ENCODE measurements at places on chromosomes 12 and 14.

GRCh38 chr12:92989715-92990484 lies 60.8 kb upstream of the EEA1 start:
- DNase-seq: no peak

- DNase-seq: no peak
These were observed 33.3 kb downstream of the ACTN1 start for GRCh38 chr14:68945585-68946488.

DNA sequence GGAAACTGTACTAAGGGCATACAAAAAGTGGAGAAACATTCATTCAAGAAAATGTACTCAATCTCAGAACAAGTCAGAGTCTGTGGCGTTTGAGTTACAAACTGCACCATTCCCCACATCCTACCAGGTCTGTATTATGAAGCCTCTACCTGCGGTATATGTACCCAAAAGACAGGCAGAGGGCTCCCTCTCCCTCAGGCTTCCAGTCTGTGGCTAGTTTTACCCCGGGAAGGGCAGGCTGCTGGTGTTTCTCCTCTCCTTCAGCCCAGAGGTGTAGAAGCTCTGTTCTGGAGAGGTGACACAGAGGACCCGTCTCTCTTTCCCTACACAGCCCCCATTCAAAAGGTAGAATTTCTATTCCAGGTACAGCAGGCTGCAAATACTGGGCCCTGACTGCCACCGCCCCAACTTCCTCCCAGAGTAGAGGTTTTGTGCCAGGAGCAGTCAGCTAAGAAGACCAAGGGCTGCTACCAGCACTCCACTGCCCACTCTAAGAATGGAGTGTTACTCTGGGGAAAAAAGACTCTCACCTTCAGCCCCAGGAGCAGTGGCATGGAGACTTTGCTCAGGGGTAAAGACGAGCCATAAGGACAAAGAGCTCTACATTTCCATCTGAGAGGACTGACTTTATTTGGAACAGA lies 39.4 kb downstream of the PARP11 start:
- no peak for DNase-seq

DNA sequence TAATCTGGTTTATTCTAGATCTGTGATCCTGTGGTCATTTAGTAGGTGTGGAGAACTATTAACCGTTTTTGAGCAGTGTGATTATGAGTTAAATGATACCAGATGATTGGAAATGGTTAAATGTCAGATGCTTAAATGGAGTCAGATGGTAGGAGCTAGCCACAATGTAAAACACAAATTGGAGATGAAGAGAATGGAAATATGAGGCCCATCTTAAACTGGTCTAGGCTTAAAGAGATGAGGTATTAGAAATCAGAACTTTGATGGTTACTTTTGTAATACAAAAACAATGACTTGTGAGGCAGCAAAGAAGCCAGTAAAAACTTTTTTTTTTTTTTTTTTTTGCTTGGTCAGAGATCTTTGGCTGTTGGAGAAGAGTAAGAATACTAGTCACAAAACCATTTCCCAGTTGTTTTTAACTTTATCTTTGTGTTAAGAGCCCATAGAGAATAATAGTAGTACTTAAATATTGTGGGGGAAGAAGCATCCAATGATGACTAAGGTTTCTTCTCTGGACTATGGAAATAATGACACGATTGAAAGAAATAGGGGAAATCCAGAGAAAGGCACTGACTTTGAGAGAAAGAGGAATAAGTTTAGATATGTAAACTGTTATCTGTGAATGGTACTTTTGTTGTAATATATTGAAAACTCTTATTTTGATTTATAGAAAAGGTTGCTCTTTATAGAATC lies 95.9 kb downstream of the WNK1 start:
- DNase-seq: no peak

DNA sequence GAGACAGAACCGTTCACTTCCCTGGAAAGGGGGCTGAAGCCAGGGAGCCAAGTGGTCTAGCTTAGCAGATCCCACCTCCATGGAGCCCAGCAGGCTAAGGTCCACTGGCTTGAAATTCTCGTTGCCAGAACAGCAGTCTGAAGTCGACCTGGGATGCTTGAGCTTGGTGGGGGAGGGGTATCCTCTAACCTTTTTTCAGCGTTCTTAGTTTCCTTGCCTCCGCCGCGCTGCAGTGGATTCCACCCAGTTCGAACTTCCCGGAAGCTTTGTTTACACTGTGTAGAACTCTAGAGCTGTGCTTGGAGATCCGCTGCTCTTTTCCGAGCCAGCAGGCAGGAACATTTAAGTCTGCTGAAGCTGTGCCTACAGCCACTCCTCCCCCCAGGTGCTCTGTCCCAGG lies 45.2 kb upstream of the FKBP4 start:
- no peak for DNase-seq

DNA sequence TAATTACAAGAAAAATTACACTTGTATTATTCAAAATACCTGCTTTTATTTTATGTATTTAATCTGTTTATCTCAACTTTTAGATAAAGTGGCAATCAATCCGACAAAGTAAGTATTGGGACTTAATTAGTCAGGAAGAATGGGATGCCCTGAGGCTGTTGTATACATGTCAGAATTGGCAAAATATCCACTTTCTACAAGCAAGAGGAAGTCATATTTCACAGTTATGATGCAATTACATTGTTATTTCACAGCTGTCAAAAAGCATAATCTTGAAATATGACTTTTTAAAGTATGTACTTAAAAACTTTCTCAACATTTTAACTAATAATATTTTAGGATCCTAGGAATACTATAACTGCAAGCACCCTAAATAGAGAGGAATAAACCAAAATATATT lies 357.1 kb upstream of the MGAT4C start:
- DNase-seq: no peak

DNA sequence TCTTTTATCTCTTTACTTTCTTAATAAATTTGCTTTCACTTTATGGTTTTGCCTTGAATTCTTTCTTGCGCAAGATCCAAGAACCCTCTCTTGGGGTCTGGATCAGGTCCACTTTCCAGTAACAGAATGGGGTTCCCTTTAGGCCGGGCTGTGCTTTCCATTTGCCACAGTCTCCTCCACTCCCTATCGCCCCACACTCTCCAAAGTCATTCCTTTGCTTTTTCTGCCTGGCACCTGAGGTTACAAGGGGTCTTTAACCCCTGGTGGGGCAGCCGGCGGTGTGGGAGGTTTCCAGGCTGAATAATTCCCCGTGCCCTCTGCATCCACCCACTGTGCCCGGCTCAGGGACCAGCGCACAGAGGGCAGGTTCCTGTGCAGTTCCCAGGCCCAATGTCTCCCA lies 42.9 kb upstream of the LHX5 start:
- no peak for DNase-seq

DNA sequence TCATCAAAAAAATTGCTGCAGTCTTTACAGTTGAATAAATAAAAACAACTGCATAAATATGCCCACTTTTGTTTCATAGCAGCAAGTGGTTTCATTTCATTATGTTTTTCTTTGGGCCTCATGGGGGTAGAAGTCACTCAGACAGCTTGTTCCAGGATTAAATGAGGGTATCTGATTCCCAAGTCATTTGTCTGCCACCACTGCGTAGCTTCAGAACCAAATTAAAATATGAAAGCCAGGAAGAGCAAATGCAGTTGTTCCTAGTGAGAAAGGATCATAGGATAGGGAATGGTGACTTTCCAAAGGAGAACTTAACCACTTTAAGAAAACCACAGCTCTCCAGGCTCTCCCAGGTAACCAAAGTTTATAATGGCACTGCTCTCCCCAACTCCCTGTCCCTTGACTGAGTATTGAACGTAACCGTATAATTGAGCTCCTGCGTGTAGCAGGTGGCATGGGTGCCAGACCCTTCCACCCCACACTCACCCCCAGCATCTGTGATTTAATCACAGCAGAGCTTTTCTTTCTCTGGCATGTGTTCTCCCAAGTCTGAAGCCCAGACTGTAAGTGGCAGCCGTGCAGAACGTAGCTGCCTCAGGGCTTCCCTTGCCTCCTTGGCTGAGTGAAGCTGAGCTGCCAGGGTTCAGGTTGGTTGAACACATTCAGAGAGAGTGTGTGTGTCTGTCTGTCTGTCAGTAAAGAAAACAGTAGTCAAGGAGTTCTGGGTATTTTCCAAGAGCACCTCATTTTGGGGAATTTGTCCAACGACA lies 11.3 kb upstream of the KCNH3 start:
- DNase-seq: no peak

DNA sequence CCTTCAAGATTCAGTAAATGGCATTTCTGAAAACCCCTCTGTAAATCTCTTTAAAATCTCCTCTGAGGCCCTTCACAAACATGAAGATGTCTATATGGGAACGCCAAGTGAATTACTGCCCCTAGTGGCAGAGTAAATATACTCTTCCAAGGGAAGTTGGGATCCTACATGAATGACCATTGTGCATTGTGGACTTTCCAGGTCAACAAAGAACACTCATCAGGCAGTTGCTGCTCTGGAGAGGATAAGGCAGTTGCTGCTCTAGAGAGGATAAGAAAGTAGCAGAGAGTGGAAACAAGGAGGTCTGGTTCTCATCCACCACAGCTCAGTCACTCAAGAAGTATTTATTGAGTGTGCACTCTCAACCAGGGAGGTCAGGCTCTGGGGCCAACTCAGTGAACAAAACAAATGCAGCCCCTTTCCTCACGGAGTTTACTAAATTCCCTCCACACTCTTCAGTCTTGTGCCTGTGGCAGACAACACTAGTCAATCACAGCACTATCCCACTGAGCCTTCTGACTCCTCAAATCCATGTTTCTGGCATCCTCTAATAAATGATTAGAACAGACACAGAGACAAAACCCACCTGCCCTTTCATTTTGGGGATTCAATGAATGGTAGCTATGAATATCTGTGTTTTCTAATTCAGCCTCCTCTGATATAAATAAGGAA lies 52.9 kb downstream of the SVOP start:
- DNase-seq: no peak

DNA sequence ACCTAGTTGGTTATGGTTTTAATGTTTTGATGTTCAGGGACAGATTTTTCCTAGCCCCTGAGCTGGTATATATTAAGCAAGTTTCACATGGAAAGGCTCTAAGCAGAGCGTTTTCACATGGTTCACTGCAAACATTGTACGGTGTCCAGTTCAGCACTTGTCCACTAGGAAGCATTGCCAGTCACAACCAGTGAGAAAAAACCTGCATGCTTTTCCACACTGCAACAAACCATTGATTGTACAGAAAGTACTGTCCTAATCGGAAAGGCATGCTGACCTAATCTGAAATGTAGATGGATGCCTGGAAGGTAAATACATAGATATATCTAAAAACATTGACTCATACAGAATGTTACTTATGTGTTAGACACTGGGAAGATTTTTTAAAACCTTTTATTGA lies 25.0 kb upstream of the NPAS3 start:
- DNase-seq: no peak

- DNase-seq: no peak
These were observed at the start of gene HOXC4 for GRCh38 chr12:54053751-54054741. HOXC4 (plus strand) TSS chr12:54053835; CDS start chr12:54053923, 88 bp downstream.

GRCh38 chr12:53949631-53950436 lies 4.9 kb upstream of the HOXC12 start:
- DNase-seq: no peak

- DNase-seq: no peak
These were observed 3.2 kb upstream of the PYGL start for GRCh38 chr14:50947446-50947845.

- DNase-seq: no peak
These were observed 1036.6 kb downstream of the TRHDE start for GRCh38 chr12:73308747-73309146.

DNA sequence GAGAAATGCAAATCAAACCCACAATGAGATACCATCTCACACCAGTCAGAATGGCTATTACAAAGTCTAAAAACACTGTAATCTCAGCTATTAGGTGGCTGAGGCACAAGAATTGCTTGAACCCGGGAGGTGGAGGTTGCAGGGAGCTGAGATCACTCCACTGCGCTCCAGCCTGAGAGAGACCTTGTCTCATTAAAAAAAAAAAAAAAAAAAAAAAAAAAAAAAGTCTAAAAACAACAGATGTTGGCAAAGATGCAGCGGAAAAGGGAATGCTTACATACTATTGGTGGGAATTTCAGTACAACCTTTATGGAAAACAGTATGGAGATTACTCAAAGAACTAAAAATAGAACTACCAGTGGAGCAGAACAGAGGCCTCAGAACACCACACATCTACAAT lies 19.0 kb upstream of the ATF7 start:
- DNase-seq: no peak

GRCh38 chr12:130976171-130976720 lies 22.5 kb downstream of the ADGRD1 start:
- no peak for DNase-seq

- peak; percentile 56 for DNase-seq
These were observed 715 bp downstream of the CACNB3 start for GRCh38 chr12:48818831-48819590.

DNA sequence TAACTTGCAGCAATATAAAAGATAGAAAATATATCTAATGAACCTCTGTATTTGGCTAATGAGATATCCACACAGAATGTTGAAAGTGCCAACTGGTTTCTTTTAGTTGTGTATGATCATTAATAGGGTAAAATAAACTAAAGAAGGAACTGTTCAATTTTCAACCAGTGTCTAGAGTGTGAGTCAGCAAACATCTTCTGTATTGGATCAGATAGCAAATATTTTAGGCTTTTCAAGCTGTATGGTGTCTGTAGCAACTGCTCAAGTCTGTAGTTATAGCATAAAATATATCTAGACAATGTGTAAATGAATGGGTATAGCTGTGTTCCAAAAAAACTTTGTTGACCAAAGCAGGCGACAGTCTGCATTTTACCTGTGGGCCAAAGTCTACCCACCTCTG lies 23.5 kb upstream of the NOVA1 start:
- DNase-seq: no peak

- no peak for DNase-seq
These were observed 5.7 kb downstream of the SDSL start for GRCh38 chr12:113427882-113428281.

DNA sequence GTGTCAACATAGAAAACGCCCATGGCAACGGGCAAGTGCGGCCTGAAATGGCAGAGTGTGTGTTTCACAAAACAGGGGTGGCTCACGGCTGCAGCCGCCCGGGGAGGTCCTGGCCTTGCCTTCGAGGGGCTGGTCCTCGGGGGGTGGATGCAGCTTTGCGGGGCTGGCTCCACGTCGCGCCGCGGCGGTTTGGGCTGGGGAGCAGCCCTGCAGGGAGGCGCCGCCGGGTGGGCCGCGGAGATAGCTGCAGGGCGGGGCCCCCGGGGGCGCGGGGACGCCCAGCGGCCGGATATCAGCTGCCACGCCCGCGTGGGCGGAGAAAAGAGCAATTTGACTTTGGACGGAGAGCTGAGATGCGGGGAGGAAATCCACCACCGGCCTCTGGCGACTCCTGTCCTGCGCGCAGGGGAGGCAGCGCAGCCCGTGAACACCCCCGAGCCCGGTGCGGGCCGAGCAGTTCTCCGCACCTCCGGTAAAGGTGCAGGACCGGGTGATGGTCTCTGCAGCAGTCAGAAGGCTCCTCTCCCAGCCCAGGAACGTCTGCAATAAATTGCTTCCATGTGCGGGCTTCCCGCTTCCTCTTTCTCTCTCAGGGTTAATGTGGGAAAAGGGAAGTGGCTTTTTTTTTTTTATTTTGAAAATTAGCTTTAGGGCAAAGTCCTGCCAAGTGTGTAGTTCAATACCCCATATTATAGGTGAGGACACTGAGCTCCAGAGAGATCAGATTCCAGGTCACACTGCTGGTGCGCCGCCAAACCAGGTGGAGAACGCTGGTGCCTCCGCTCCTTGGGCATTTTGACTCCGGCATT lies 110.5 kb downstream of the ARF6 start:
- DNase-seq: peak; percentile 90

Data from CD8-positive, alpha-beta T cell (primary cell).